ENCODE measurements at places on chromosomes 3 and 15.

DNA sequence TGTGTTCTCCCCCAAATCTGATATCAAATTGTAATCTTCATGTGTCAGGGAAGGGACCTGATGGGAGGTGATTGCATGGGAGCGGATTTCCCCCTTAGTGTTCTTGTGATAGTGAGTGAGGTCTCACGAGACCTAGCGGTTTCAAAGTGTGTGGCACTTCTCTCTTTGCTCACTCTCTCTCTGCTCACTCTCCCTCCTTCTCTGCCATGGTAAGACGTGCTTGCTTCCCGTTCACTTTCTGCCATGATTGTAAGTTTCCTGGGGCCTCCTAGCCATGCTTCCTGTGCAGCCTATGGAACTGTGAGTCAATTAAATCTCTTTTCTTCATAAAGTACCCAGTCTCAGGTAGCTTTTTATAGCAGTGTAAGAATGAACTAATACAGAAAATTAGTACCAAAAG is 30.6 kb upstream of the OR5H6 start:
- no peak for DNase-seq

GRCh38 chr3:72892081-72892775 is 4.4 kb downstream of the GXYLT2 start:
- no peak for DNase-seq

DNA sequence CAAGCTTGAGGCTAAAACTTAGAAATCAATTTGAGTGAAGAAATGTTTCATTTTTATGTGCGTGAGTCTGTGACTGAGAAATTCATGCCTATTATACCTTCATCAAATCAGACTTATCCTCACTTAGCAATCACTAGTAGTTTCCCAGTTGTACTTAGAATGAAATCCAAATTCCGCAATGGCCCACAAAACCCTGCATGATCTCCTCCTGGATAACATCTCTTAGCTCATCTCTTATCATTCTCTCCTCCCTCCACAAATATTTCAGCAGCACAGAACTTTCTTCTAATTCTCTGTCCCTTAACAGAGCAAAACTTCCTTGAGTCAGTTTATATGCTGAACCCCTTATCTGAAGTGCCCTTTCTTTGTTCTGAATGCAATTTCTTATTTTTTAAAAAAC is 198.8 kb upstream of the TGFBR2 start:
- no peak for DNase-seq

DNA sequence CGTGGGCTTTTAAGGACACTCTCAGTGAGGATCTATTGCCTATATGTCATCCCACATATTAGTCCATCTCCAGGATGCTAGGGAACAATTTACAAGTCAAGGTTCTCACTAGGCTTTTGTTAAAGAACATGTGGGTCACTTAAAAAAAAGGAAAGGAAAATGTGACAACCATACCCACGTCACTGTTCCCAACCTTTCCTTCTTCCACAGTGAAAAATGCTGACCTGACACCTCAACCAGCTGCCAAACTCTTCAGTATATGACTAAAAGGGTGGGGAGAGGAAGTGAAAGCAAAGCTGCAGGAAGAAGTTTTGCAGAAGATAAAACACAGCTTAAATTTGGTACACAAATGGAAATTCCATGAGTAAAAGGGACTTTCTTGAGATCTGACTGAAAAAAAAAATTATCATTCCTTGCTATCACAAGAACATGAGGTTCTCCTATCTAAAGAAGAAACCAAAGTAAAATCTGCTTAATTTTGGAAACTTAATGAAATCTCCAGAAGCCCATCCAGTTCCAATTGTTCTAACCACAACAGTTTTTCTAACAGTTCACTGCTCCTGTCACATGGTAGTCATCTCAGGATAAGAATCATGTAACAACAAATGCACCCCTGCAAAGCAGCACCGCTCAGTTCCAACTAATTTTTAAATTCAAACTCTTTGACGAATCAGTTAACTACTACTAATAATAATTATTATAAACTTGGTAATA is 117.0 kb upstream of the TSPAN3 start:
- no peak for DNase-seq

DNA sequence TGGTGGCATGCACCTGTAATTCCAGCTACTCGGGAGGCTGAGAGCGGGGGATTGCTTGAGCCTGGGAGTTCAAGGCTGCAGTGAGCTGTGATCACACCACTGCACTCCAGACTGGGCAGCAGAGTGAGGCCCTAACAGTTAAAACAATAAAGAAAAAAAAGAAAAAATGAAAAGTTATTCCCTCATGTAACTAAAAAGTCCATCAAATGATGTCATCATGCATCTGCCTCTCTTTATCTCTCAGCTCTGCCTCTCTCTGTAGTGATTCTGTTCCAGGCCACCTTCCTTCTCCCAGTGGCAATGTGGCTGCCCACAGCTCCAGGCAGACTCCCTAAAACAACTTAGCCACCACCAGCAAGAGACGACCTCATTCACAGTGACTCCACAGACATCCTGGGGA is 31.5 kb upstream of the TRH start:
- no peak for DNase-seq

DNA sequence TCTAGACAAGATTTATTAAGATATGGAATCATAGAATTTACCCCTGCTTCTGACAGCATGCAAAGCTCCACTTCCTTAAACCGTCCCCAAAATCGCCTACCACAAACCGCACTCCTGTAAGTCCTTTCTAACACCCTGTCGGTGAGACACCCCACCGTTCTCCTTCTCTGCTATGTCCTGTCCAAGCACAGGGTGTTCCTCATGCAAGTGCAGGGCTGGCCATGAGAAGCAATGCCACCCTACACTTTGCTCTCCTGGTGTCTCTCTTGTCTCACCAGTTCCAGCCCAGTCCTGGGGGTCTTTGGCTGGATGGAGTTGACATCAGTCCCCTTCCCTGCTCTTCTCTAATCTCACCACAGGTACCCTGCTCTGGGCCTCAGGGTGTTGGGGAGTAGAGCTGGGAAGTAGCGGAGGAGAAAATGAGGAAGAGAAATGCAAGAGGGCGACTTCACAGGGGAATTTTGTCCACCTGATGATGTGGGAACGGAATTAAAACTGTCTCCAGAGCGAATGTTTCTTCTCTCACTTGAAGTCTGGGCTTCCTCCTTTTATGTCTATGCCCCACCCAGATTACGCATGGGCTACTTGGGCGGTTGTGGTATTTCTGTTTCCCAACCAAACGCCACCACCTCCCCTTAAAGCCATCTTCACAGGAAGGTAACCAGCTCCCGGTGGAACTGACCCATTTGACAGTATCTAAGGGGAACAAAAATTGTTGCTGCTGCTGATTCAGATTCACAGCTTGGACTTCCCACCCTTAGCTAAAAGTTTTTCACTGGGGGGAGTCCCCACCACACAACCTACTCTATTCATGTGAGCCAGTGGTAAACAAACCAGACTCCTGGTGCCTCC is 49.9 kb downstream of the CASR start:
- DNase-seq: no peak

DNA sequence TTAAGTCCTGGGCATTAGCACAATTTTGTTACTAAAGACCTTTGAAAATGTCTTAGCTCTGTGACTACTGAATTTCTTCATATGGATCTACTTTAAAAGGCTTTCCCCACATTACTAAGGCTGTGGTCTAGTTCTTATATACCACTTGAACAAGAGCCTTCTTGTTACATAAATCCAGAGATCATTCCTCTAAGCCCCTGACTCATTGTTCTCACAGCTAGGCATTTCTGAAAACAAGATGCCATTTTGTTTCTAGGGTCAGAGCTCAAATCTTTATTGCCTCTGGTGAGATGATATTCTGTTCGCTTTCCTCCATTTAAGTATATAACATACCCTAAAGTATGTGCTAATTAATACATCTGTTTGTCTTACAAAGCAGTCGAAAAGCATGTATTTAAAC is 29.8 kb upstream of the LPP start:
- no peak for DNase-seq

- no peak for DNase-seq
These were observed 805 bp upstream of the TRPM7 start for GRCh38 chr15:50687302-50687902.

GRCh38 chr3:41579861-41580260 is 380.6 kb downstream of the CTNNB1 start:
- no peak for DNase-seq

- no peak for DNase-seq
These were observed 1.1 kb downstream of the FAH start for GRCh38 chr15:80153900-80154299.

DNA sequence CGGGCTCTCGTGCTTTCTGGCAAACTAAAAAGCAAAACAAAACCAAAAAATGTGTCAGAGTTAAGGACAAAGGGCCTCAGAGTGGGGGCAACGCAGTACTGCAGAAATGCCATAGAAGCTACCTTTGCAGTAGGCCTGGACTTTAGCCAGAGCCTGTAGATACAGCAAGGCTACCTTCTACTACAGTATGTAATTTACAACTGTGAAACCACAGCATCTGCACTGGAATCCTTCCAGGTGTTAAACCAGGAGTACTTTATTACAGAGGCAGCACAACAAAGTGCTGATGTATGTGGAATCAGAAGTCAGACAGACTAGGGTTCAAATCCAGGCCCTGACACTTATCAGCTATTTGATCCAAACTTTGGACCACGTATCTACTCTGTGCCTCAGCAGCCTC is 34.9 kb downstream of the RUBCN start:
- no peak for DNase-seq

- no peak for DNase-seq
These were observed 61.8 kb downstream of the ZBBX start for GRCh38 chr3:167318306-167318705.

DNA sequence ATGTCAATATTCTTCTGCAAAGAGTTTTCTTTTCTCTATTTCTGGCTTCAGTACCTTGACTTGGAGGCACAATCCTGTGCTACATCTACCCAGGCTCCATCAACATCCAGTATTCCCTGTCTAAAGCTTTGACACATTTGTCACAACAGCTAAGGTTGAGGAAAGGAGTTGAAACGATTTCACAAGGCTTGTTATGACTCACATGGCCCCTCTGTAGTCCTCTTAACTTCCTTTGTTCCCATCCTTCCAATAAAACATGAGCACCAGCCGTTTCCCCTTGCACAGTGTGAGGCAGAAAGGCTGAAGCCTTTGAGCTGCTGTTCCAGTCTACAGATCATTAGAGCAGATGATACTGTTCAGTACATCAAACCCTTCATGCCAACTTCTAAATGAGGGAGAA is 163.0 kb upstream of the TMCO5A start:
- DNase-seq: no peak

GRCh38 chr3:27093771-27094170 is 275.4 kb downstream of the NEK10 start:
- no peak for DNase-seq

DNA sequence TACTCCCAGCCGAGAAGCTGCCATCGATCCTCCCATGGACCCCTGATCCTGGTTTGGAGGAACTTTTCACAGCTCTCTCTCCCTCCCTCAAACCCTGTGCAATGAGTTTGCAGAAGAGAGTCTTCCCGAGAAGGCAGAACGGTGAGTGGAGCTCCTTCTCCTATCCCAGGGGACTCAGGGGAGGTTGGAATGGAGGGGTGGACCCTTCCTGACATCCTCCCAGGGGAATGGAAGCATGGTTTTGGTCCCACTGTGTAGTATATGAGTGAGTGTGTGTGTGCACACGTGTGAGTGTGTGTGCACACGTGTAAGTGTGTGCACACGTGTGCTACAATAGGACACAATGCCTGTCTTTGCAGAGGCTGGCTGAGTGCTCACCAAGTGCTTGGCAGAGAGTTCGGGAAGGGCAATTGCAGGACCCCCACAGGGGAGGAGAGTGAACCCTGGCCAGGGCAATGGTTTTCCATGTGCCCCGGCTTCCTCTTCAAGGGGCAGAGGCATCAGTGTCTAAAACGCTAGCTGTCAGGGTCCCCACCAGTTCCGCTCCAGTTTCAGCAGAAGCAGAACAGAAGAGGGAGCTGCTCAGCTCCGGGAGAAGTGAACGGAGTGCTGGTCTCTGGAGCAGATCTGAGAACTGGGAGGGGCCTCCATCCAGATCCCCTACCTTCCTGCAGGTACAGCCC is 13.8 kb upstream of the IL16 start:
- no peak for DNase-seq

- DNase-seq: no peak
These were observed 277 bp downstream of the SIAH2 start for GRCh38 chr3:150762662-150763121.

DNA sequence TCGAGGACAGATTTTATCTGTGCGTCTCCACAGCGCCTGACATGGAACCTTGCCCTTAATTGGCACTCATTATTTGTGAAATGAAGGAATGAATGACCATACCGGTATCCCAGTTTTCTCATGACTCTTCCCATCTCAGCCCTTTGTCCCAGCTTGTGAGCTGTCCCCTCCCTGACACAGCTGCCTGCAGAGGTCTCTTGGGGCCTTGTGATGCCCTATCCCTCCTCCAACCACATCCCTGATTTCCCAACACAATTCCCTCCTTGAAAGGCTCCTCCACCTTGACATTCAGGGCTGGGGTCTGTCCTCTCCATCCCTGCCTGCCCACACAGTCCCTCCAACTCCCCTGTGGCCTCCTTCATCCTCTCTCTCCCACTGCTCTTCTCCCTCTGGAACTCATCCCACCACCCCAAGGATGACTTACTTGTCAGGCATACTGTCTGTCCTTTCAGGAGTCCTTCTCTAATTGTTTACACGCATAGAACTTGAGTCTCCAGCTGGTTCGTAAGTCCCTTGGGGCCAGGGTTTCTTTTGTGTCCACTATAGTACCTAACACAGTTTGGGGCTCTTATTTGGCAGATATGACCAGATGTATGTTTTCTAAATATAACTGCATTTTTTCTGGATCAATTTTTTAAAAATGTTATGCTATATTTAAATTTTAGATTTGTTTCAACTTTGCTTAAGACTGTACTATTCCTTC is 35.6 kb upstream of the FILIP1L start:
- DNase-seq: no peak

DNA sequence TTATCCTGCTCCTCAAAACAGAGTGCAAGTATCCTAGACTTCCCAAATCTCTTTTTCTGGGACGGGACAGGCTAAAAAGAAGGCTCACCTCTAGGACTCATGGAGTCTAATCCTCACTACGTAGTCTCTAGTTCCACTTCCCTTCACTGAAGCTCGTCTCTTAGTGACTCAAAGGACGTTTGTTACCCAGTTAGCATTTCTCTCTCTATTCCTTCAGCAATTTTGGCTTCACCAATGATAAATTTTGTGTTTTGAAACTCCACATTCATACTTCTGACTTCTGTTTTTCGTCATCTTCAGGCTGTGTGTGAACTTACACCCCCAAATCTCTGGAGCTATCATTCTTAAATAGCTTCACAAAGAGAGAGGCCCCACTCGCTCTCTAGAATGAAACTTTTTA is 627.1 kb downstream of the NAALADL2 start:
- DNase-seq: no peak

DNA sequence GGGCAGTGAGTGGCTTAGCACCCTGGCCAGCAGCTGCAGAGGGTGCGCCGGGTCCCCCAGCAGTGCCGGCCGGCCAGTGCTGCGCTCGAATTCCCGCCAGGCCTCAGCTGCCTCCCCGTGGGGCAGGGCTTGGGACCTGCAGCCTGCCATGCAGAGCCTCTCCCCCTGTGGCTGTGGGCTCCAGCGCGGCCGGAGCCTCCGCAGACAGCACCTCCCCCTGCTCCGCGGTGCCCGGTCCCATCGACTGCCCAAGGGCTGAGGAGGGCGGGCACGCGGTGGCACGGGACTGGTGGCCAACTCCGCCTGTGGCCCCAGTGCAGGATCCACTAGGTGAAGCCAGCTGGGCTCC is 386.3 kb downstream of the CNTN4 start:
- no peak for DNase-seq
